ENCODE measurements at places on chromosomes 5 and 9.

- no peak for DNase-seq
These were observed 455.9 kb downstream of the CDH9 start for GRCh38 chr5:26582350-26583045.

DNA sequence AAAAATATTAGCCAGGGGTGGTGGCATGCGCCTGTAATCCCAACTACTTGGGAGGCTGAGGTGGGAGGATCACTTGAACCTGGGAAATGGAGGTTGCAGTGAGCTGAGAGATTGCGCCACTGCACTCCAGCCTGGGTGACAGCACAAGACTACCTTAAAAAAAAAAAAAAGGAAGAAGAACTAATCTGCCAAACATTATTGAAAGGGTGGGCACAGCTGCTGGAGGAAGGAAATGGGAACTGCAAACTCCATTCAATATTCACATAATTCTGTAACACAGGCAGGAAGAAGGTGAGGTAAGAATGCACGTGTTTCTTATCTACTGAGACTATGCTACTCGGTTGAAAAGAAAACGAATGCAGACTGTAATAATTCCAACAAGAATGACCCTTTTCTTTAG is 121.1 kb upstream of the GNA14 start:
- no peak for DNase-seq

DNA sequence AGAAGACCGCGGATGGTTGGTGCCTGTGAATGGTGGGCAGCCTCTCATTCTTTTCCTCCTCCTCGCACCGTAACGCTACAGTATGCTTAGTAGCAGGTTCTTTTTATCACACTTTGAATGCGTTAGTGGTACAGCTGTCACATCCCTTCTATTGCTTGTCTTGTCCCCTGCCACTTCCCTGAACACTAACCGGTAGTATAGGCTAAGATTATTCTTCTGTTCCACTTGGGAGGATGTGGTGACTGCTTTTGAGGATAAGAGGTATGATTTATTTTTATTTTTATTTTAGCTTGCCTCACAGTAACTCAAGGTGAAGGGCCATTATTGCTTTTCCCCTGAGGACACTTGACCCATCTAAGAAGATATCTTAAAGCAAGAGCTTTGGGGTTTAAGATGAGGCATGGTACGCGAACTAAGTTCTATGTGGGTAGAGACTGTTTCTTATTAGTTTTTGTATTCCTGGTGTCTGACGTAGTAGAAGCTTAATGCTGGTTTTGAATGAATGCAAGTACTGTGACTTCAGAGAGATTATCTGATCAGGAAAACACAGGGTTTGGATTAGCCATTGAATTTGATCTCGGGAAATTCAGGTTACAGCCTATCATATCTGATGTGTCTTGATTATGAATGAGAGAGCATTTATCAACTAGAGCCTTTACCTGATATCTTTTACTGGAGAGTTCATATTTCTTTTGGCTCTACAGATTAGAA is 951 bp downstream of the UNC13B start:
- no peak for DNase-seq

GRCh38 chr5:72860499-72860898 is 44.0 kb downstream of the TNPO1 start:
- no peak for DNase-seq

DNA sequence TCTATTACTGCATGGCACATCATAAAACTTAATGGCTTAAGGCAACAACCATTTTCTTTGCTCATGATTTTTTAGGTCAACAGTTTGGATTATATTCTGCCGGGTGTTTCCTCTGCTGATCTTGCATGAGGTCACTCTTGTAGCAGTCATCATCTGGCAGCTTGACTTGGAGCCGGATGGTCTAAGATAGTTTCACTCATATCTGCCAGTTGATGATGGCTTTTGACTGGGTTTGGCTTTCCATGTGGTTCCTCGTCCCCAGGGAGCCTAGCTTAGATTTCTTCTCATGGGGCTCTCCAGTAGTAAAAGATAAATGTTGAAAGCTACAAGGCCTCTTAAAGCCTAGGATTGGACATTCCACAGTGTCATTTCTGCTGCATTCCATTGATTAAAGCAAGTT is 27.4 kb downstream of the LNPEP start:
- no peak for DNase-seq

DNA sequence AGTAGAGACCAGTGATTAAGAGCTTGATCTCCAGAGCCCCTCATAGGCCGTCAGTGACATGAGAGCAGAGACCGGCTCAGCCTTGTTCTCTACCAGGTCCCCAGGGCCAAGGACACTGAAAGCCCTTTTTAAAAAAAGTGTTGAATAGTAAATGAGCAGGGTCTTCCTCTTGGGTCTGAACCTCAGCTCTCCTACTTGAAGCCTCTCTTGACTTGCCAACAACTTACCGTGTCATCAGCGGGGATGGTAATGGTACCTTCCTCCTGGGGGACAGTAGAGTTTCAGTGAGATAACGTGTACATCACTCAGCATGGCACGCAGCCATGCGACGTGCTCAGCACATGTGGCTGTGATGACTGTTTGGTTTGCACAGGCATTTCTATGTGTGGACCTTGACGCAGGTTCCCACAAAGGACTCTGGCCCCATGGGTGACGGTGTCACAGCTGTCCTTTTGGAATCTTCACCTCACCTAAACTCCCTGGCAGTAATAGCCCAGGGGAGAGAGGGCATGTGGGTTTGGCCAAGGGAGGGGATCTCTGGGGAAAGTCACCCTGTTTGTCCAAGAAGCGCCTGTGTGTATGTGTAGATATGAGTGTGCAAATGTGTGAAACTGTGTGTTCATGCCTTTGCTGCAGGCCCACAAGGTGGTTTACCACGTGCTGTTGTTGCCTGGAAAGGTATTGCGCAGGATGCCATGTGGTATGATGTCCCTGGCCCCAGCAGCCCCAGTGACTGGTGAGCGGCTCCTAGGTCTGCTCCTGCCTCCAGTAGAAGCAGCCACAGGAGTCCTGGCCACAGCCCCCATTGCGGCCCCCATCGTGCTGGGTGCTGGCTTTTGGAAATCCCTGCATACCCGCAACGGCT is 18.7 kb downstream of the ERGIC1 start:
- no peak for DNase-seq

GRCh38 chr9:121133104-121133816 is 58.5 kb downstream of the CNTRL start:
- DNase-seq = peak; percentile 24

DNA sequence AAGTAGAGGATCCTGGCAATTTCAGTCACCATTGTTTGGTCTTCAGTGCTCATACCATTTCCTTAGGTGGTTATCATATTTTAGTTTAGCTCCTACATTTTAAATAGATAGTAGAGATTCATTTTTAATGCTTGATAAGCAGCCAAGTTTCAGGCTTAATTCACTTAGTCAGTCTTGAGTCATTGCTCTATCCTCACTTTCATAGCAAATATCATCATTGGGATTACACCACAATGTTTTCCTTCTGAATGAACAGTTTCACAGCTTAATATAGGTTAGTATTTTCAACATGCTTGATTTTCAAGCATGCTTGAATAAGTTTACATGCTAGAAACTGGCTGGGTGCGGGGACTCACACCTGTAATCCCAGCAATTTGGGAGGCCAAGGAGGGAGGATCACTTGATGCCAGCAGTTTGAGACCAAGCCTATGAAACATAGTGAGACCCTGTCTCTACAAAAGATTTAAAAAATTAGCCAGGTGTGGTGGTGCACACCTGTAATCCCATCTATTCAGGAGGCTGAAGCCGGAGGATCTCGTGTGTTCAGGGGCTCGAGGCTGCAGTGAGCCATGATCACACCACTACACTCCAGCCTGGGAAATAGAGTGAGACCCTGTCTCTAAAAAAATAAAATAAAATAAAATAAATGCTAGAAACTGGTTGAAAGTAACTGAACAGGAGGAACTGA is 339.9 kb downstream of the ADGRV1 start:
- DNase-seq = no peak

- DNase-seq = no peak
These were observed 41.4 kb downstream of the DAB2IP start for GRCh38 chr9:121692606-121693387.

GRCh38 chr5:9895302-9895645 is 265.1 kb upstream of the TAS2R1 start:
- DNase-seq = no peak

DNA sequence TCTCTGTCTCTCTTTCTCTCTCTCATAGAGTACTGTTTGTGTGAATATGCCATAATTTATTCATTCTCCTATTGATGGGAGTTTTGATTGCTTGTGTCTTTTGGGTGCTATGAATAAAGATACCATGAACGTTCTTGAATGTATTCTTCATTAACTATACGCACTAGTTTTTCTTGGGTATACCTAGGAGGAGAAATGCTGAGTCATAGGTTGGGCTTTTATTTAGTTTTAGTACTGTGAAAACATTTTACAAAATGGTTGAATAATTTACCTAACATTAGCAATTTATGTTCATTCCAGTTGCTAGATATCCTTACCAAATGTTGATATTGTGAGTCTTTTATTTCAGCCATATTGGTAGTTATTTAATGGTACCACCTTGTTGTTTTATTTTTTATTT is 192.5 kb downstream of the NPR3 start:
- no peak for DNase-seq

DNA sequence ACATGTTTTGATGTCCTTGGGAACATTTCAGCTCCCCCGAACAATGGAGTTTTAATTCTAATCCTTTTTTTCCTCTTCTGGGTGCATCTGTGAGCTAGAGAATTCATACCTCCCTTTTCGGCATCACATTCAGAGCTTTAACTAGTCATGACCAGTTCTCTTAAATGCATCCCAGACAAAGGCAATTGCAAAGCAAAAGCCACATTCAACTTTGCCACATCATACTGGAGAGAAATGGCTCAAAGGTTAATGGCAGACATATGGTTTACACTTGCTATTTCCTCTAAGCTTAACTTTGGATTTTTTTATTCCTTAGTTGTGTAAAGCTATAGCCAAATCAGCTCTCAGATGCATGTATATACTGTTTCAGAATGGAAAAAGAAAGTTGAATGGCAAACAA is 153.3 kb downstream of the ESM1 start:
- no peak for DNase-seq

DNA sequence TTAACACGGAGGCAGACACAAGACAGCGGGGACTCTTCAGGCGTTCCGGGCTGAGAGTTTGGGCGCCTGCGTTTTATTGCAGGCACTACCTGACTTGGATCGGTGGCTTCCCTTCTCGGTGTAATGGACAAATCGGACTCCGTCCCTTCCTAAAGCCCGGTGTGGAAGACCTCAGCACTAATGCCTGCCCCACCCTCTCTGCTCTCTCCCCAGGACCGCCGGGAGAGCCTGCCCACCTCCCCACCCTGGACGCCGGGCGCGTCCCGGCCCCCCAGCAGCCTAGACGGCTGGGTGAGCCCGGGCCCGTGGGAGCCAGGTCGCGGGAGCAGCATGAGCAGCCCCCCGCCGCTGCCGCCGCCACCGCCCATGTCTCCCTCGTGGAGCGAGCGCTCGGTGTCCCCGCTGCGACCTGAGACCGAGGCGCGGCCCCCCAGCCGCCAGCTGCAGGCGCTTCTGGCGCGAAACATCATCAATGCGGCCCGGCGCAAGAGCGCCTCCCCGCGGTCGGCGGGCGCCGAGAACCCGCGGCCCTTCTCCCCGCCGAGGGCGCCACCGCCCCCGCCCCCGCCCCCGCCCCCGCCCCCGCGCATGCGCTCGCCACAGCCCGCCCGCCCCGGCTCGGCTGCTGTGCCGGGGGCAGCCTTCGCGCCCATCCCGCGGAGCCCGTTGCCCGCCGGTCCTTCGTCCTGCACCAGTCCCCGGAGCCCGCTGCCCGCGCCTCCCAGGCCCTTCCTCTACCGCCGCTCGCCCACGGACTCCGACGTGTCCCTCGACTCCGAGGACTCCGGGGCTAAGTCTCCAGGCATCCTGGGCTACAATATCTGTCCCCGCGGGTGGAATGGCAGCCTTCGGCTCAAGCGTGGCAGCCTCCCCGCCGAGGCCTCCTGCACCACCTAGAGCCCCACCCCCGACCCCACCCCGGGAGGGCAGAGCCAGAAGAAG is 4.6 kb upstream of the MYOZ3 start:
- DNase-seq = peak; percentile 47

- no peak for DNase-seq
These were observed 119.4 kb upstream of the PUM3 start for GRCh38 chr9:2963307-2963706.

- DNase-seq = no peak
These were observed 94.8 kb downstream of the NR3C1 start for GRCh38 chr5:143308731-143309130.

DNA sequence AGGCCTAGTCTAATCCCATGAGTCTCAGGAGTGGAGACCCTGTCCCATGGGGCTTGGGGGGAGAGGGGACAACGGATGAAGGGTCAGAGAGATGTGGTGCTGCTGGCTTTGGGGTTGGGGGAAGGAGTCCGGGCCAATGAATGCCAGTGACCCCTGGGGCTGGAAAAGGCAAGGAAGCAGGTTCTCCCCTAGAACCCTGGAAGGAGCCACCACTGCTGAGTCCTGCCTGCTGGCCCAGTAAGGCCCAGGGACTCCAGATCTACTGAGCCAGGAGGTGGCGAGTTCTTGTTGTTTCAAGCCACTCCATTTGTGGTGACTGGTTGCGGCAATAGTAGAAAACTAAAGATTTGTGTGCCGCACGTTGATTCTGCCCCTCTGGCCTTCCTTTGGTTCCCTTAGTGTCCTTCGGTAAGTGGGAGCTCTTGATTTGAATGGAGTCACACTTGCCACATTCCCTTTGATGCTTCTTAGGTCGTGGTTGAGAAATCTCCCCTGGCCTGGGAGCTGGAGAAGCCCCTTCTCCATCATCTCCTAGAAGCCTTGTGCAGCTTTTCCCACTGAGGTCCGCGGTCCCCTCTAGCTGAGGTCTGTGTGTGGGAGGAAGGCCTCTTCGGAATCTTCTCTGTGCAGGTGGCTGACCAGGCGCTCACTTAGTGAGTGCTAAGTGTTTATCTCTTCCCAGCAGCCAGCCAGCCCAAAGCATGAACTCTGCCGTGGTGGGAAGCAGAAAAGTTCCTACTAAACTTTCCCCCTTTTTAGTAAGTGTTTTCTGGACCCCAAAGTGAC is 9.0 kb downstream of the FCN1 start:
- DNase-seq = no peak

DNA sequence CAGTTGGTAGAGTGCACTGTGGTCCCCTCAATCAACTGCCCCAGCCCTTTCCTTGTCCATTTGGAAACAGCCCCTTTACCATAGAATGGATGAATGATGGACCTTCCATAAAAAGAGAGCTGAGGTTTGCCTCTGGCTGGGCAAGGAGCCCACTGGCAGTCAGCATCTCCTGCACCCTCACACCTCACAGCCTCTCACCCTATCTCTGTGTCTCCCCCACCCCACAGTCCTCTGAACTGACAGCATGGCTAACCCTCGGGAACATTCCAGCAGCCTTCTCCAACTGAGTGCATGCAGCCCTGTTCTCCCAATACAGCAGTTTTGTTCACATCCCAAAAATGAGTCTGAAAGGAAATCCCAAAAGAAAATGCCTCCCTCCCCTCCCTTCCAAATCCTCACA is 51.7 kb downstream of the RETREG1 start:
- DNase-seq = no peak

- DNase-seq = no peak
These were observed 28.9 kb downstream of the NEURL1B start for GRCh38 chr5:172670005-172670402.

GRCh38 chr9:121709798-121710197 is 58.4 kb downstream of the DAB2IP start:
- no peak for DNase-seq

GRCh38 chr5:132802044-132802684 is 10.9 kb upstream of the SOWAHA start:
- no peak for DNase-seq

- no peak for DNase-seq
These were observed 6.3 kb downstream of the NR2F1 start for GRCh38 chr5:93589152-93589828.

- DNase-seq = no peak
These were observed 122.8 kb downstream of the TMEM161B start for GRCh38 chr5:88145611-88146467.

Data from activated CD8-positive, alpha-beta memory T cell treated with anti-CD3 and anti-CD28 coated beads for 4 hours (primary cell).